ENCODE measurements at places on chromosomes 7 and 10. TPM values are rescaled to one million over a fixed set of nuclear protein-coding genes. Genes with fewer than 3 reads are reported as not detected.

The TNS3 gene
- total RNA-seq = 0.15 TPM

GRCh38 chr10:65166272-65166671, 1645.1 kb downstream of the REEP3 start:
- no peaks in the 10 kb centered on the region for H3K4me1 ChIP-seq
- no peak overlapping the region for H3K27ac ChIP-seq
- DNase-seq = no peak
- H3K4me3 ChIP-seq = no peak overlapping the region
- H3K36me3 ChIP-seq = no peaks in the 10 kb centered on the region

The IDI2 gene
- total RNA-seq = not detected

The OPN4 gene
- not detected for total RNA-seq

DNA sequence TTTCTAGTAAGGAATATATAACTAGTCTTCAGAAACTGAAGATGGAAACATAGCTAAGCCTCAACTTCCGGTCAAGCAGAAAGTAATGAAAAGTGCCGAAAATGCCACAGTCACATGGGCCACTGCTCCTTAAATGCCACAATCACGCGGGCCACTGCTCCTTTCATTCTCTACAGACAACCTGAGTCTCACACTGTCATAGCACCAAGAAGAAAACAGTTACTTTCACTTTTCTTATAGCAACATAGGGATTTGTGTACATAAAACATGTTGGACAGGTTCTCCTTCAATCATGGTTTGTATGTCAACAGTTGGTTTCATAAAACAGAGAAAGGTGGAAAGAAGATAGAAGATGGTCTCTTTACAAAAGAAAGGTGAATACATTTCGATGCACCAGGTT, 48.6 kb upstream of the NOBOX start:
- no peaks in the 10 kb centered on the region for H3K4me1 ChIP-seq
- no peak overlapping the region for H3K27ac ChIP-seq
- no peak overlapping the region for H3K4me3 ChIP-seq
- no peak for DNase-seq

DNA sequence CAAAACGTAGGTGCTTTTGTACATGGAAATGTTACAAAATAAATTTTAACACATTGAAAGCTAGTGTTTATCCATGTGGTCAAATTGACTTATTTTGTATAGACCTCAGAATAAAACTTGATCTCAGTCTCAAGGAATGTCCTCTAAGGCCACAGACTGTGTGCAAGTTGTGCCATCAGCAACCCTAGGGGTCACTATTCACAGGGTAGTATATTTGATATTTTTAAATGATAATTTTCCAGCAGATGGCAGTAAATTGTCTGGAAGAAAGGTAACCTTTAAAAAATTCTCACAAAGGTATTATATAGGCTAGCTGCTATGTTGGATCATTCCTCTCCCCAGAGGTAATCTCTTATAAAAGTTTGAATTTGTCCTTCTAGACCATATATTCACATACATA, 12.9 kb upstream of the SNX10 start:
- no peak for DNase-seq
- H3K36me3 ChIP-seq = no peaks in the 10 kb centered on the region

GRCh38 chr7:10022957-10023356, 950.7 kb upstream of the PHF14 start:
- no peaks in the 10 kb centered on the region for H3K36me3 ChIP-seq
- H3K27me3 ChIP-seq = no peaks in the 10 kb centered on the region
- no peak overlapping the region for H3K4me3 ChIP-seq
- no peak for DNase-seq
- no peak overlapping the region for H3K27ac ChIP-seq
- no peaks in the 10 kb centered on the region for H3K4me1 ChIP-seq

The NRBF2 gene
- 25.1 TPM for total RNA-seq

DNA sequence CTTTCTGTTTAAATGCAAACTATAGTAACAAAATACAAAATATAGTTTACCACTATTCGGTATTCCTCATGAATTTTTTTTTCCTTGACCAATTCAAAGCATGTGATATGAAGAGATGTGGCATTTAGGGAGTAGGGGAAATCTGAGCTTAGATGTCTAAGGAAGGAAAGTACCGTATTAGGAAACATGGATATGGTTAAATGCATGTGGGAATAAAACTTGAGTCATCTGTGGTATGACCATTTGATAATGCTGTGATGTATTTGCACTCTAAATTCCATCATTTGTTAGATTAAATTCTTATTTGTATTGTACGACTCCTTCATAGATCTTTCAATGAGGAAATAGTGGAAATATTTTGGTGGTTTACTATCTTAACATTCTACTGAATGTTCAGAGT, 19.7 kb downstream of the AHR start:
- H3K4me1 ChIP-seq = peaks cover 8% of the 10 kb centered on the region
- no peaks in the 10 kb centered on the region for H3K27me3 ChIP-seq
- DNase-seq = no peak
- peaks cover 23% of the 10 kb centered on the region for H3K36me3 ChIP-seq
- no peak overlapping the region for H3K27ac ChIP-seq

The OR2A42 gene
- not detected for total RNA-seq

The ZPBP gene
- not detected for total RNA-seq

GRCh38 chr7:12827920-12828319, 140.5 kb downstream of the ARL4A start:
- H3K27ac ChIP-seq = no peak overlapping the region
- no peaks in the 10 kb centered on the region for H3K27me3 ChIP-seq
- H3K36me3 ChIP-seq = no peaks in the 10 kb centered on the region
- no peak for DNase-seq
- no peaks in the 10 kb centered on the region for H3K4me1 ChIP-seq

- peak within 1 kb of the TSS; percentile 68 for H3K27ac ChIP-seq
- no peak for DNase-seq
- H3K36me3 ChIP-seq = peaks cover 6% of the 10 kb centered on the region
These were observed at the start of gene WDR86 for GRCh38 chr7:151409667-151410404. Gene WDR86, minus strand, starts transcription at chr7:151410038. Its CDS starts 449 bp downstream, at chr7:151409589.

The SPDYE2 gene
- total RNA-seq = not detected

The CYP3A4 gene
- not detected for total RNA-seq

The SPDYE6 gene
- total RNA-seq = not detected

GRCh38 chr10:52678611-52679010, 94.0 kb downstream of the MBL2 start:
- no peak for DNase-seq
- no peaks in the 10 kb centered on the region for H3K27me3 ChIP-seq
- no peaks in the 10 kb centered on the region for H3K36me3 ChIP-seq
